ENCODE measurements at places on chromosomes 1 and 21. TPM values are rescaled to one million over a fixed set of nuclear protein-coding genes. Genes with fewer than 3 reads are reported as not detected.

Gene GJA8
- polyA plus RNA-seq = not detected

Gene FAM72A
- polyA plus RNA-seq = 3.9 TPM

Gene CYB561D1
- 1.6 TPM for polyA plus RNA-seq

Gene IFNLR1
- polyA plus RNA-seq = not detected

Gene ADGRL2
- 45.7 TPM for polyA plus RNA-seq

Gene VWA1
- polyA plus RNA-seq = not detected

Gene IL20
- not detected for polyA plus RNA-seq

Gene CYYR1
- 0.27 TPM for polyA plus RNA-seq

Gene CASZ1
- not detected for polyA plus RNA-seq

Gene MIS18A
- 123 TPM for polyA plus RNA-seq

Gene IVL
- polyA plus RNA-seq = not detected

Gene MYBPH
- not detected for polyA plus RNA-seq

Gene LAMB3
- polyA plus RNA-seq = 0.10 TPM

Gene RUSC1
- 69.1 TPM for polyA plus RNA-seq

Gene RAB3GAP2
- 46.0 TPM for polyA plus RNA-seq

Gene LAD1
- polyA plus RNA-seq = not detected

Gene AKR7A3
- not detected for polyA plus RNA-seq

Gene CLCNKB
- not detected for polyA plus RNA-seq

Gene INSRR
- not detected for polyA plus RNA-seq

Gene CFHR4
- polyA plus RNA-seq = not detected

Gene GTF2B
- polyA plus RNA-seq = 102 TPM

Gene CD53
- not detected for polyA plus RNA-seq

Gene NPR1
- 1.7 TPM for polyA plus RNA-seq

Gene F3
- polyA plus RNA-seq = 30.2 TPM

Gene SPATA21
- not detected for polyA plus RNA-seq

Gene NUP210L
- polyA plus RNA-seq = 0.27 TPM

Gene TTLL7
- 45.7 TPM for polyA plus RNA-seq

Measured in Purkinje cell (primary cell).